Stimulated activated CD8-positive, alpha-beta memory T cell treated with anti-CD3 and anti-CD28 coated beads, Interleukin-15, amount 100 ng/mL, for 48 hours (primary cell): ENCODE measurements at places on chromosomes 12 and 14.

DNA sequence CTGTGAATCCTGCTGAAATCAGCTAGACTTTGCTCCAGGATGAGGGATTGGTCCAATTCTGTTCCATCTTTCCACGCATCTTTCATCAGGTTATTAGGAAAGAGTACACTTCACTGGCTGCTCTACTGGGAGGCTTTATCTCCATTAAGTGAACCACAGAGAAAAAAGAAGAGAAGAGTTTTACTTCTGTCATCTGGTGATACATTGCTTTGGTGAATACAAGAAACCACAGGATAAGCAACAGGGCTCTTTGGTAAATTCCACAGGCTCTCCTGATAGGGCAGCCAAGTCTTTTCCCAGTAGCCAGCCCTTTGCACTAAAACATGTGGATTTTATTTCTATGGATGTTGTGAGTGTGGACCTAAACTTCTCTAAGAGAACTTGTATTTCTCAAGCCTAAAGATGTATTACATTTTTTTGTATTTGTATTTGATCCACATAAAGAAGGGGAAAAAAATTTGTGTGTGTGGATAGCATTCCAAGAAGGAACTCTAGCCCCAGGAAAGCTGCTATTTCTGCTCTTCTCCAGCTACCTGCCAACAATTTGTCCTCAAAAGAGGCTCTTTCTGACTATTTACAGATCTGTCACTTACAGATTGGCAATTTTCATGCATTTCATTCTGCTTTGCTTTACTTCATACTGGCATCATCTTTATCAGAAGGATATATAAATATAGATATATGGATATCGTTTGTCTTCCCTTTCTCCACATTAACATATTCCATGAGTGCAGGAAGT is 1117.6 kb upstream of the TMEM132C start:
- no peak for DNase-seq

GRCh38 chr14:74980731-74981461 is 21.8 kb upstream of the EIF2B2 start:
- DNase-seq, result no peak

DNA sequence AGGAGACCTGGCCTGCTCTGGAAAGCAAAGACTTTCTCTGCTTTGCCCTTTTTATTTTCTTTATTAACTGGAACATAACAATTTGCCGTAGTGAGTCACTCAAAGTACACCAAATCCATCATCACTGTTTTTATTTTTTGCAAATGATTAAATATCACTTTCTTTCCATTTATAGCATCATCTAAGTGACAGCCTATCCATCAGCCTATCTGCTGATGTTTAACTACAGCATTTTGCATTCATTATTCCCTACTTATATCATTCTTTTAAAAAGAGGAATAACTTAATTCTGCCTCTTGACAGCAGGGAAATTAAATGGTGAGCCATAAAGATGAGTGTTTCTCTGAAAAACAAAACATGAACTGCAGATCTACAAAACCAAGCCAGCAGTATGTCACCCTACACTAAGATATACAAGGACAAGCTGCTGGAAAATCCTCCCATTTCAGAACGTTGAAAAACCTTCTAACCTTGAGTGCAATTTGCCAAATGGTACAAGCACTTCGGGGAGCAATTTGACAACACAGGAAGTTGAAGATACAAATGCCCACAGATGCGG is 821.3 kb upstream of the TMEM132C start:
- DNase-seq, result no peak

GRCh38 chr12:64883264-64884163 is 59.1 kb downstream of the TBC1D30 start:
- no peak for DNase-seq

DNA sequence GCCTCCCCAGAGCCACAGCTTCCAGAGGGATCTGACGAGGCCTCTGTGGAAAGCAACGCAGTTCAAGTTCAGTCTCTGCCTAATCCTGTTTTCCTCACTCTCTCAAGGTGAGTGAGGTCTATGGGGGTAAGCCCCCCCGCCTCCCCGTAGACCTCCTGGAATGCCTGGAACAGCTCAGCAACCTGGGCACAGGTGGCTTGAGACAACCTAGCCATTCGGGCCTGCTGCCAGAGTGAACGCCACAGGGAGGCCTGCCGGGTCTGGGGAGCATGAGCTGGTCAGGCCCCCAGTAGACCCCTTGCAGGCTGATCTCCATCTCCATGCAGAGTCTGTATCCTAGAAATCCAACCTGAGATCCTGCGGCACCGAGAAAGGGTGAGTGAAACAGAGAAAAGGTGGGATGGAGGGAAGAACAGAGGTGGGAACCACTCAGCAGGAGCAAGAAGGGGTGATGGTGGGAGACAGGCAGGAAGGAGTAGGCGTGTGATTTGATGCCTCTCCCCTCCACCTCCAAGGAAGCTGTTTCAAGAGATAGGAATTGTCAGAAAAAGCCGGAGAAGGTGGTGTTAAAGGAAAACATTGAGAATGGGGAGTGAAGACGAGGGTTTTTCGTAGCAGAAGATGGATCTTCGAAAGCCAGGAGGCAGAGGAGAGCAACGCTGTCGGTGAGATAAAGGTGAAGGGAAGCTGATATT is 123.1 kb upstream of the PRMT8 start:
- DNase-seq, result no peak

DNA sequence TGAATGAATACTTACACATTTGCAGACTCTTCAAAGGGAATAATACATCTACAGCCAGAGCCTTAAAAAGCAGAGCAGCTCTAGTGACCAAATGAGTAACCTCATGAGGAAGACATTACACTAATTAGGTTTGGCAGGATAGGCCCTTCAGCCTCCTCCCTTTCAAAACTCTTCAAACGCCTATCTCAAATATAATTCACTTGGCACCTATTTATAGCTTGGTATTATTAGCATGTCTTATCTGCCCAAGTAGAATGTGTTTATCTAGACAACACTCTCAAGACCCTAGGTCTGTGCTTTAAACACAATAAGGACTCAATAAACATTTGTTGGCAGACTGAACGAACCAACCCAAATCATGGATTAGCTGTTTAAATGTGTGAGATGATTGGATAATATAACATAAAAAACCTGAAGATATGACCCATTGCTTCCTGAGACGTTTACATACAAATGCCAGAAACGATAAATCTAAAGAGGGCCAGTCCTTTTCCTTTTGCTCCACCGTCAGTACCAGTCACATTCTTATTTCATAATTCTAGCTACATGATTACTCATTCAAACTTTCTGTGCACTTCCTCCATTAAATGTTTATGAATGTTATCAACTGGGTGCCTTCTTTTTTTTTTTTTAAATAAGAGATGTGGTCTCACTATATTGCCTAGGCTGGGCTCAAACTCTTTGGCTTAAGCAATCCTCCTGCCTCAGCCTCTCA is 123.3 kb downstream of the CEP83 start:
- DNase-seq, result no peak

DNA sequence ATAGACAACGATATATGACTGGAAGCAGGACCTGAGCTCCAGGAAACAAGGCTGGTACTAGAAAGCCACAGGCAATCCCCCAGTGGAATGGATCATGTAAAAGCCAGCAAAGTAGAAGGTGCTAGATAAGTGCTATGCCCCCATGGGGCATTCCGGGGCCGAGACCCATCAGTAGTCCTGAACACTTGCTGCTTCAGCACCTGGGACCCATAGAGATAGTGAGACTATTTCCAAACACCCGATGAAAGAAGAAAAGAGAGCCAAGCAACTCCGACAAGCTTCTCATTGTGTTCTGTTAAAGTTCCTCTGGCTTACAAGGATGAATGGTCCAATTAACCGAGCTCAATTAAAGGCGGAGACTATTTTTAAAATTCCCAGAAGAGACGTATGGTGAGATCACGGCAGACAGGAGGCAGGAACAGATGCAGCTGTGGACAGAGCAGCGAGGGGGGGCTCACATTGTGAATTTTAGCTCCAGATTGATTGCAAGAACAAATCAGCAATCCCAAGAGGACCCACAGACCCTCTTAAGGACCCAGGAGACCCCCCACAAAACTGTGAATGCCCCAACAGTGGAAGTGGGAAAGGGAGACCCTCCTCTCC is 142.5 kb upstream of the OVCH1 start:
- no peak for DNase-seq

DNA sequence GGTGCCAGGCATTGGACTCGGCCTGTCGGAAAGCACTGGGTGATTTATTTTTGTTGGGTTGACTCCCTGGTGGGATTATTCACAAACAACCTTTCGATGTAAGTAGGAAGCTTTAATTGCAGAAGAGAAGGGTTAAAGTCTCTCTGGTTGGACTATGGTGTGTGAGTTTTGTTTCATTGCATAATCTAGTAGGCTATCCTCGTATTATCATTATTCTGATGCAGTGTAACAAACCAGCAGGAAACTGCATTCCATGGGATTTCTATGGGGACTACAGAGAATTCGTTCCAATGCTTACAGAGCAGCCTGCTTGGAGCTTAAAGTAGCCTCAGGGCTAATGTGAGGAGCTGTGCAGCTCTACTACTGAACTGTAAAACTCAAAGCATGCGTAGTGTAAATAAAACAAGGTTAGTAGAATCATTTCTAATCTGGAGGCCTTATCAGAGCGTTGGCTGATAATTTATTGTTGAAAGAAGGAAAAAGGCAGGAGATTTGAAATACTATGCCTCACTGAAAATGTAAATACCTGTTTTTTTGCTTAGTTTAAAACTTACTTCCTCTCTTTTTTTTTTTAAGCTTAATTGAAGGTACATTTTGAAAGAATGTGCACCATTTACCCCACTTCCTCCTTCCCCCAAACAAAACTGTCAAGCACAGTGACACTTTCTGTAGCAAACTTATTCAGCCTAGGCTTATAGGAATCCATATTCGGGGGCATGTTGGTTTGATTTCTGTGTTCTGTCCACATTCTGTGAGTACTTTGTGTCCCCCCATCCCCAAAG is 226.7 kb downstream of the NPAS3 start:
- DNase-seq, result no peak

DNA sequence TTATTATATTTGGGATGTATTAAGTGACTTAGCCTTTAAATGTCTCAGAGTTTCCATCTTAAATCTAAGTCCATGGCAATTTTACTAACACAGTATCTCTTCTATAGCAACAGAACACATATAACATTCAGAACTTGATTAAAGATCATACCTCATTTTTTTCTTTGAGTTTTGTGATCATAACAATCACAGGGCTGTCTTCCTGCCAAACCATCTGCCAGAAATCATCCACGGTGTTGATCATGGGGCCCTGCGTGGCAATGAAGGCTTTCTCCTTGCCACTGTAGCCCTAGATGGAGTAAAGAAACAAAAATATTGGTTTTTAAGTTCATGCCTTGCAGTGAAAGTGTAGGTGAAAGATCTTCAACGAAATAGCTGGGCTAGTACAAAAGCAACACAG is 46.7 kb upstream of the PTPRB start:
- no peak for DNase-seq

DNA sequence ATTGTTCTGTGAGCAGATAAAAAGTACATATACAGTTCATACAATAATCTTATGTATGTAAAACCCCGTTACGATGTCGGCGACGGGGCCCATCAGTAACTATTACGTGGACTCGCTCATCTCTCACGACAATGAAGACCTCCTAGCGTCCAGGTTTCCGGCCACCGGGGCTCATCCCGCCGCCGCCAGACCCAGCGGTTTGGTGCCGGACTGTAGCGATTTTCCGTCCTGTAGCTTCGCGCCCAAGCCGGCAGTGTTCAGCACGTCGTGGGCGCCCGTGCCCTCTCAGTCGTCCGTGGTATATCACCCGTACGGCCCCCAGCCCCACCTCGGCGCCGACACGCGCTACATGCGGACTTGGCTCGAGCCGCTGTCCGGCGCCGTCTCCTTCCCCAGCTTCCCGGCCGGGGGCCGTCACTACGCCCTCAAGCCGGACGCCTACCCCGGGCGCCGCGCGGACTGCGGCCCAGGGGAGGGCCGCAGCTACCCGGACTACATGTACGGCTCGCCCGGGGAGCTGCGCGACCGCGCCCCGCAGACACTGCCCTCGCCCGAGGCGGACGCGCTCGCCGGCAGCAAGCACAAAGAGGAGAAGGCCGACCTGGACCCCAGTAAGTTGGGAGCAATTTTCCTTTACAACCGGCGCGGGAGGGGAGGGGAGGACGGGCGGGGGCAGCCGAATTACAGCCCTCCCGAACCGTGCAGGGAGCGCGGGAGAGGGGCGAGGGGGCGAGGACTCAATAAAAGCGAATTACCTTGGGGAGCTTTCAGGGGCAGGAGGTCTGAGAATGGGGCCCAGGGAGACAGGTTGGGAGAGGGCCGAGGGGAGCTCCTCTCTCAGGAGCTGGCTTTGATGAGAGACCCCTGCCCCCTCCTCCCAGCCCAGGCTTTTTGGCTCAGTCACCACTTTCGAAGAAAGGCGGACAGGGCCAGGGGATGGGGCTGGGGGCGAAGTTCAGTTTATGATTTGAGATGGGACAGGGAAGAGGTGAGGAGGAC is at the start of gene HOXC9:
TSS of gene HOXC9 (plus strand) at position 46 of the 999 bp plus-strand sequence. CDS start at position 74, 28 bp downstream.
- DNase-seq, result no peak

- DNase-seq, result no peak
These were observed 10.0 kb upstream of the TEX22 start for GRCh38 chr14:105388110-105388951.
